ENCODE measurements at places on chromosomes 13 and 19. TPM values are rescaled to one million over a fixed set of nuclear protein-coding genes. Genes with fewer than 3 reads are reported as not detected.

- no peak for DNase-seq
- no peak overlapping the region for H3K27ac ChIP-seq
- H3K4me3 ChIP-seq, result no peak overlapping the region
- H3K36me3 ChIP-seq, result no peaks in the 10 kb centered on the region
- H3K27me3 ChIP-seq, result no peaks in the 10 kb centered on the region
Measured at GRCh38 chr13:101262306-101262705, 154.0 kb downstream of the NALCN start.

DNA sequence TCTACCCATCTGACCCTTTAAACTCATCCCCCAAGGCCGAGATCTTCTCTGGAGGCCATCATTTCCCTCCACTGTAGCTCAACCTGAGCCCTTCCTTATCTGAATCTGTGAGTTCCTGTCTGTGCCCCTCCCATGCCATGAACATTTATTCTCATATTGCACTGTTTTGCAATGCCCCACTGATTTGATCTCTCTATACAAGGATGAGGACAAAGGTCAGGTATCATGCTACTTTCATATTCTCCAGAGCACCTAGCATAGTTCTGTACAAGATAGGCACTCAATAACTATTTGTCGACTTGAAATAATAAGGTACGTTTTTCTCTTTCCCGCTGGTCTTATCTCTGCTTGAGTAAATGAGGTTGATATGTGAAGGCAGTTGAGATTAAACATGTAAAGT, 135.5 kb downstream of the KLF5 start:
- no peaks in the 10 kb centered on the region for H3K27me3 ChIP-seq
- no peaks in the 10 kb centered on the region for H3K4me1 ChIP-seq
- H3K4me3 ChIP-seq, result no peak overlapping the region
- no peak for DNase-seq

- peaks cover 2% of the 10 kb centered on the region for H3K36me3 ChIP-seq
- no peaks in the 10 kb centered on the region for H3K27me3 ChIP-seq
- no peak overlapping the region for H3K4me3 ChIP-seq
- no peak overlapping the region for H3K27ac ChIP-seq
Measured at GRCh38 chr13:79361299-79361698, 44.8 kb downstream of the RBM26 start.

GRCh38 chr13:94344126-94344818, 135.2 kb downstream of the DCT start:
- peak; percentile 54 for DNase-seq
- peaks cover 2% of the 10 kb centered on the region for H3K4me1 ChIP-seq
- no peaks in the 10 kb centered on the region for H3K36me3 ChIP-seq
- no peaks in the 10 kb centered on the region for H3K27me3 ChIP-seq
- H3K4me3 ChIP-seq, result no peak overlapping the region

DNA sequence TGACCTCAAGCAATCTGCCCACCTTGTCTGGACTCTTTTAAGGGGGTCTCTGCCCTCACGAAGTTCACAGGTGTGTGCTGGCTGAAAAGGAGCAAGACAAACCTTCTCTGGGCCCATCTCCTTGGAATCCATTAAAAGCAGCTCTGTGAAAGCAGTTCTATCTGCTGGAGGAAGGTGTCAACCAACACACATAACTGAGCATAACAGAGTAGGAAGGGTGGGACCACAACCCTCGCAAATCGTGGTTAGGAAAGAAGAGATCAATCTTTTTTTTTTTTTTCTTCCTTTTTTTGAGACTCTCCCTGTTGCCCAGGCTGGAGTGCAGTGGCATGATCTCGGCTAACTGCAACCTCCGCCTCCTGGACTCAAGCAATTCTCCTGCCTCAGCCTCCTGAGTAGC, 1.4 kb downstream of the SUGP2 start:
- H3K27ac ChIP-seq, result peak overlapping the region; percentile 93
- no peaks in the 10 kb centered on the region for H3K27me3 ChIP-seq
- H3K4me1 ChIP-seq, result peaks cover 4% of the 10 kb centered on the region
- peaks cover 6% of the 10 kb centered on the region for H3K36me3 ChIP-seq
- H3K4me3 ChIP-seq, result peak overlapping the region; percentile 75
- DNase-seq, result no peak

DNA sequence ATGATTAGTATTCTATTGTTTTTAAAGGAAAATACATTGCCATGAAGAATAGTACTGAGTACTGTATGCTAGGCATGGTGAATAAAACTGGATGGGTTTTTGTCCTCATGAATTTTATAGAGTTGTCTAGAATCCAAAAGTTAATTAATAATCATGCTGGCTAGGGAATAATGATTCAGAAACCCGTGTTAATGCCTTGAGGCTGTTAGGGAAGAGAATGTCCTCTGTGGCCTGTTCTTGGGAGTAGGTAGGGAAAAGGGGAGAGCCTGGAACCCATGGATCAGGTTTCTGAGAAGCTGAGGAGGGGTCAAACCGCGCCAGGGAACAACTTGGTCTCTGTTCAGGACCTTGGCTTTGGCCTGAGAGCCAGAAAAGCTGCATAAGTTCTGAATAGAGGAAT, 1376.3 kb upstream of the SLC10A2 start:
- no peaks in the 10 kb centered on the region for H3K27me3 ChIP-seq
- no peak overlapping the region for H3K4me3 ChIP-seq
- H3K4me1 ChIP-seq, result no peaks in the 10 kb centered on the region
- no peaks in the 10 kb centered on the region for H3K36me3 ChIP-seq
- no peak overlapping the region for H3K27ac ChIP-seq

The C3 gene
- total RNA-seq, result 1.2 TPM

The PNPLA6 gene
- total RNA-seq, result 89.2 TPM

Data from fibroblast of lung (primary cell).